ENCODE measurements at places on chromosomes 3 and 15. TPM values are rescaled to one million over a fixed set of nuclear protein-coding genes. Genes with fewer than 3 reads are reported as not detected.

DNA sequence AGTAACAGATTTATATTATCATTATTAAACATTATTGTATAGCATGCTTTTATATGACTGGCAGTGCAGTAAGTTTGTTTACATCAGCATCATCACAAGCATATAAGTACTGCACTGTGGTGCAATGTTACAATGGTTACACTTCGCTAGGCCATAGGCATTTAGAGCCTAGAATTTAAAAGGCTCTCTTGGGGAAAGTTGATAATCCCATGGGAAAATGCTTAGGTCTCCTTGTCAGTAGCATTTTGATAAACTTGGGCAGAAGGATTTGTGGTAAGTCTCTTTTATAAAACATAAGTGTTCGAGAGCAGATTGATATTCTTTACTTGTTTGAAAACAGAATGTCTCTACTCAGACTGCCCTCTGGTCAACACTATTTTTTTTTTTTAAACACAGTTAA, 7.5 kb downstream of the DTWD1 start:
- peaks cover 2% of the 10 kb centered on the region for H3K4me1 ChIP-seq
- H3K27me3 ChIP-seq: no peaks in the 10 kb centered on the region
- H3K27ac ChIP-seq: no peak overlapping the region
- peaks cover 15% of the 10 kb centered on the region for H3K36me3 ChIP-seq
- no peak overlapping the region for H3K4me3 ChIP-seq

DNA sequence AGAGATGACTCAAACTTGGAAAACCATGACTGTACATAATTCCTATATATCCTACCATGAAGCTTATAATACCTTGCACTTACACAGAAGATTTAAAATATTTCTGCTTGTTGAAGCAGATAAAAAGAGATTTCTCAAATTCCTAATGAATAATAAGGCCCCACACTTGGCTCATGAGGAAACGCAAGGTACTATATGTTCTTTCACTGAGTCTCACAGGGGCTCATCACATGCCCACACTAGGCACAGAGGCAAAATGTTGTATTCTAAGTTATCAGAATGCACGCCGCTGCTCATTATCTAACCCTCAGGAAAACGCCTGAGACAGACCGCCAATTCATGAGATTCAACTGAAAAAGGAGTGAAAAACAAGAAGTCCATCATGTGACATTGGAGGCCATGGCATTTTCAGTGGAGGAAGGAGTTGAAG, 5.6 kb downstream of the MYO1E start:
- H3K27me3 ChIP-seq: peaks cover 17% of the 10 kb centered on the region
- peaks cover 9% of the 10 kb centered on the region for H3K4me1 ChIP-seq
- no peak overlapping the region for H3K4me3 ChIP-seq
- no peak overlapping the region for H3K27ac ChIP-seq
- no peaks in the 10 kb centered on the region for H3K36me3 ChIP-seq

DNA sequence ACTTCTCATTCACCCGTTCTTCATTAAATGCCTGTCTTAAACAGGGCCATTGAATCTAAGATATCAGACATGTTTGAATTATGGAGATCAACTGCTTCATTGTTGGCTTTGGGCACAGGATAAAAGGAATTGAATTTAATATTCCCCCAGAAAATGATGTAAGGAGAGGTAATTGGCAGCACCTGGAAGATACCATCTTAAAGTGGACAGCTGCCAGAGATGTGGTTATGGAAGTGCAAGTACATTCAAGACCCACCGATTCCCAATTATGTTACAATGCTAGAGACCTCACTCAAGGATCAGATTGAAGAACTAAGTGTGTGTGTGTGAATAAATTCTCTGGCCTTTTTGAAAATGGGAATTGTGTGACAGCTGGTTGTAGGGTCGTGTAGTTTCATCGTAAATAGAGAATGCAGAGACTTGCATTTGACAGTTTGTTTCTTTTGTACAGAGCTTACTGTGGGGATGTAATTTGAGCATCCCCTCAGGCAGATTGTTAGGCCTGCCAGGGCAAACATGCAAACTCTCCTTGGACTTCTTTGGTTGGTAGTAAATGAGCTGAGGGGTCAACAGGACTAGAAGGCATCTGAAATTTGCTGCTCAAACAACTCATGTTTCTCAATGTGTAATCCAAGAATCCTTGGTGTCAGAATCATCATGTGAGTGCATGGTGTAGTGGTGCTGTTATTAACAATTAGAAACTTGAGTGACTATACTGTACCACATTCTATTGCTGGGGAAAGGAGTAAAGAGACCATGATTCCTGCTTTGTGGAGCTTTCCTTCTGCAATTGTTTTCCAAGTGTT, 359.2 kb upstream of the THRB start:
- peaks cover 18% of the 10 kb centered on the region for H3K4me1 ChIP-seq
- H3K36me3 ChIP-seq: no peaks in the 10 kb centered on the region
- no peaks in the 10 kb centered on the region for H3K27me3 ChIP-seq

GRCh38 chr3:15803921-15804320, 6.1 kb upstream of the ANKRD28 start:
- H3K27me3 ChIP-seq: no peaks in the 10 kb centered on the region
- peaks cover 5% of the 10 kb centered on the region for H3K4me1 ChIP-seq
- no peak overlapping the region for H3K27ac ChIP-seq
- DNase-seq: no peak
- H3K36me3 ChIP-seq: no peaks in the 10 kb centered on the region

- DNase-seq: no peak
- H3K4me1 ChIP-seq: peaks cover 3% of the 10 kb centered on the region
- H3K27me3 ChIP-seq: no peaks in the 10 kb centered on the region
These were observed 37.7 kb downstream of the LDHAL6B start for GRCh38 chr15:59244337-59244736.

The ZNF620 gene
- total RNA-seq: 24.0 TPM

The GOLGA8M gene
- 0.82 TPM for total RNA-seq

All from neural crest cell (in vitro differentiated cells).